ENCODE measurements at places on chromosomes 3 and 15.

GRCh38 chr3:140896997-140897396 lies 44.6 kb upstream of the SLC25A36 start:
- DNase-seq, result no peak

GRCh38 chr3:66399529-66400232 lies 101.1 kb downstream of the LRIG1 start:
- no peak for DNase-seq

DNA sequence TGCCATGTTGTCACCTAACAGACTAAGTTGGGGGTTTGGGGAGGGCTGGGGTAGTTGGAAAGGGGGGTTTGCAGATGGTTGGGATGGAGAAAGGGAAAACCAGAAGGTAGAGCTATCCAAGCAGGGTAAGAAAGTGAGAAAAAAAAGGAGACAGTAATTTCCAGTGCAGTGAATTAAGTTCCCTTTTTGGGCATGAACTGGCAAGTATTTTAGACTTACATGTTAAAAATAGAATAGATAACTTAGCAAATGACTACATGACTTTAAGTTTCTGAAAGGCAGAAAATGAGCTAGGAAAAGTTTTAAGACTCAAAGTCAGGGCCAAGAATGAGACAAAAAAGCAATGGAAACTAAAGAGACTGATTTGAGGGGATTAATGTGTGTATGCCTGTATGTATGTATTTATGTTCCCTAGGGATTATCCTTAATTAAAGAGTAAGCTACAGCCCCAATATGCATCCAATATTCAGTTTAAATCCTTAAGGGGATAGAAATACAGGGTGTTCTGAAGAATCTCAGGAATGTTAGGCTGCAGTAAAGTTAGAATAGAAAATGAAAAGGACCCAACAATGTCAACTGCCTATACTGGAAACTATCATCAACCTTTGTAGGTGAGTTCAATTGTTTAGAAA lies 285.2 kb upstream of the MME start:
- no peak for DNase-seq

DNA sequence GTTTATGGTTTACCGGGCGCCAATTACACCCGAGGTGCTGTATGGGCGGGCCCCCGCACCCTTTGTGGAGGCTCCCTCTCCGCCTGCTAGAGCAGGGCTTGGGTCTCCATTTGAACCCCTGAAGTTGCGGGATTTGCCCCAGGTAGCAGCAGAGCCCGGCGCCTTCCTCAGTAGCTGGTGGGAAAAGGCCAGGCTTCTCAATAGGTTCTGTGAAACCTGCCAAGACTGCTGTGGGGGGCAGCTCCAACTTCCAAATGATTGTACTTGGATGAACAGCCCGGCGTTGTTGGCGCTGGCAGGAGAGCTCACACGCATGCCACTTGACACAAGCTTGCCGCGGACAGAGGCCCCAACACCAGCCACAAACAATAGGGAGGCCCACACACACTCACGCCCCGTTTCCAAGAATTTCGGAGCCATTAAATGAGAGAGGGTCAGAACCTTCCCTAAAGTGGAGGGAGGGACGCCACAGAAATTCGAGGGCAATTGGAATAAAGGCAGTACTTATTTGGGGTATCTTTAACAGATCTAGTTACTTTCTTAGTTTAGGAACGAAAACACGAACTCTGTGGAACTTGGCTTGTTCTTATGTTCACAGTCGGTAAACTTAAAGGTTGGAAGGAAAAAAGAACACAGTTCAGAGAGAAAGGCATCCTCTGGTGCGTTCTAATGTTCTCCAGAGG lies 1.4 kb downstream of the EPHB3 start:
- DNase-seq, result no peak

- DNase-seq, result no peak
Observed at GRCh38 chr3:107117922-107118536, 259.2 kb upstream of the CCDC54 start.

DNA sequence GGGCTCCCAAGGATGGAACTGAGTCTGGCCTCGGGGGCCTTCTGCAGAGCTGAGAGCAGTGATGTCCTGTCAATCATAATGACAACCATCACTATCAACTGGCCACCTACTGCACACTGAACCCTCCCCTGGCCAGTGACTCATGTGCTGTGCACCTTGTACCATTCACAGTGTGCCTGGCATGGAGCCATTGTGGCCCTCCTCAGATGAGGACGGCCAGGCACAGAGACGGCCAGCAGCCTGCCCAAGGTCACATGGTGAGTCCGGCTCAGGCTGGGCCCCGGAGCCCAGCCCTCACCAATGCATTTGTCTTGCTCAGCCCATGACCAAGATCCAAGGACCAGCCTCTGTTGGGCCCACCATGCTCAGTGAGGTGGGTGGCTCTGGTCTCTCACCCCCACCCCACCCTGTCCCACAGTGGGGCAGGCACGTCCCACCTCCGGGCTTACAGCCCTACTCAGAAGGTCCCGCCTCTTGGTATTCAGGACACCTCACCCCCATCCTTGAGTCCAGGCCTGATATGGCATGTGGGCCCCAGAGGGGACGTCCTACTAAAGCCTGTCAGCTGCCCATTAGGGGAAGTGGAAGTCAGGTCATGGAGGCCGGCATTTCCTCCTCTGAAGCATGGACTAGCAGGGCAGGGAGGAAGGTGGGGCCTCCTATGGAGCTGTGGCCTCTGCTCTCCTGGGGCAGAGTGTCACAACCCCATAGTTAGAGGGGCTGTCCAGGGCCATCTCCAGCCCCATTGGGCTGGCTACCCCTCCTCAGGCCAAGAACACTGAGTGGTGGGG lies 35.9 kb upstream of the TMEM115 start:
- DNase-seq, result no peak

GRCh38 chr3:27554706-27555105 lies 70.5 kb upstream of the SLC4A7 start:
- no peak for DNase-seq

- peak; percentile 82 for DNase-seq
Observed at GRCh38 chr3:59450946-59451763, 401.3 kb upstream of the CFAP20DC start.

- no peak for DNase-seq
Observed at GRCh38 chr3:100556673-100557310, 52.6 kb upstream of the ADGRG7 start.

- DNase-seq, result no peak
Observed at GRCh38 chr15:93052090-93052879, 36.7 kb downstream of the RGMA start.

DNA sequence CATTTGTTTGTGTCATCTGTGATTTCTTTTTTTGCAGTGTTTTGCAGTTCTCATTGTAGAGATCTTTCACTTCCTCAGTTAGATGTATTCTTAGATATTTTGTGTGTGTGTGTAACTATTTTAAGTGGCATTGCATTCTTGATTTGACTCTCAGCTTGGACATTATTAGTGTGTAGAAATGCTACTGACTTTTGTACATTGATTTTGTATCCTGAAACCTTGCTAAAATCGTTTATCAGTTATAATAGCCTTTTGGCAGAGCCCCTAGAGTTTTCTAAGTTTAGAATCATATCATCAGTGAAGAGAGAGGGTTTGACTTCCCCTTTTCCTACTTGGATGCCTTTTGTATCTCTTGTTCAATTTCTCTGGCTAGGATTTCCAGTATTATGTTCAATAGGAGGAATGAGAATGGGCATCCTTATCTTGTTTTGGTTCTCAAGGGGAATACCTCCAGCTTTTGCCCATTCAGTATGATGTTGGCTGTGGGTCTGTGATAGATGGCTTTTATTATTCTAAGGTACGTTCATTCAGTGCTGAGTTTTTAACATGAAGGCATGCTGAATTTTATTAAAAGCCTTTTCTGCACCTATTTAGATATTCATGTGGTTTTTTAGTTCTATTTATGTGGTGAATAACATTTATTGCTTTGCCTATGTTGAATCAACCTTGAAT lies 211.7 kb downstream of the MBNL1 start:
- no peak for DNase-seq

- no peak for DNase-seq
Observed at GRCh38 chr15:33378866-33379480, 68.2 kb downstream of the RYR3 start.

- peak; percentile 70 for DNase-seq
Observed at GRCh38 chr3:141412087-141412935, 44.0 kb downstream of the ZBTB38 start.

- DNase-seq, result no peak
Observed at GRCh38 chr3:87236093-87236492, 9.0 kb downstream of the CHMP2B start.

DNA sequence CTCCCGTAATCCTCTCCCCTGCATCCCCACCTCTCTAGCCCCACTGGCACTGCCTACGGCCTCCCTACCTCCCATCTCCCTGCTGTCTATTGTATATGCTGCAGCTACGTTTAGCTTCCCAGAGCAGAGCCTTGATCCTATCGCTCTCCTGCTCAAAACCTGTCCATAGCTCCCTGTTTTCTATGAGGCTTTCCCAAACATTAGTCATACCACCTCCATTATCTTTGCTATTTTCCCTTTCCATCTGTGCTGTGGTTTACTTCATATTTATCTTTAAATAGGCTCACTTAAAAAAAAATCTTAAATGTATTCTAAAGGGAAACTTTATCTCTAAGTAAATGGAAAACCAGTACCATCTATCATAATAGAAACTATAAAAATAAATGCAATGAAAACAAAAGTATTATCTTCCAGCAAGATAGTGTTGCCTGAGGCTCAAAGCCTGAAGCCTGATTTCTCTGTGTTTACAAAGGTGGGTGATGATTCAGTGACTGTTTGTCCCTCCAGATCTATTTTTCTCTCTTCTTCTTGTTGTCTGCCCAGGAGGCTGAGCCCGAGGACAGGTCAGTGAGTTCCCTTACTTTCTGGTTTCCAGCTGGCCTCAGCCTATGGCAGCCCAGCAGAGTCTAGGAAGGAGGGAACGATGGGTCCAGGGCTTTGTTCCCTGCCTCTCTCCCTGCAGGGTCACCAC lies 397.1 kb upstream of the CFAP20DC start:
- DNase-seq, result no peak

GRCh38 chr3:167575000-167575600 lies 78.6 kb downstream of the WDR49 start:
- no peak for DNase-seq

GRCh38 chr3:102144063-102144462 lies 290.8 kb upstream of the ZPLD1 start:
- DNase-seq, result no peak

DNA sequence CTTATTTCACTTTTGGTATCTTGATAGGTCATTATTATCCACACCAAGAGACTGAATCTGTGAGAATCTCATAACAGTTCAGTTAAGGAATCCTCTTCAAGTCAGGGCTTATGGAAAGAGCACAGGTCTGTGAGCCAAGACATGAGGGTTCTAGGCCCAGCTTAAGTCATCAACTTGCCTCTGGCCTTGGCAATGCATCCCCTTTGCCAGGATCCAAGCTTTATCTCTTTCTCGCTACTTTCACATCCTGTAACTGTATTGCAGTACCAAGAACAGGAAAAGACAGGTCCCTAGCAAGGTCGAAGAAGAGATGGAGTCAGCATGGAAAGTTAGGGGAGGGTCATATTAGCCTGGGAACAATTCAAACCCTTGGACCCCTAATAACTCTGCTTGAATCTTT lies 13.5 kb upstream of the APOD start:
- no peak for DNase-seq

GRCh38 chr3:160921020-160921635 lies 165.1 kb downstream of the PPM1L start:
- no peak for DNase-seq

GRCh38 chr3:42229942-42230688 lies 35.9 kb downstream of the CCK start:
- DNase-seq, result no peak

DNA sequence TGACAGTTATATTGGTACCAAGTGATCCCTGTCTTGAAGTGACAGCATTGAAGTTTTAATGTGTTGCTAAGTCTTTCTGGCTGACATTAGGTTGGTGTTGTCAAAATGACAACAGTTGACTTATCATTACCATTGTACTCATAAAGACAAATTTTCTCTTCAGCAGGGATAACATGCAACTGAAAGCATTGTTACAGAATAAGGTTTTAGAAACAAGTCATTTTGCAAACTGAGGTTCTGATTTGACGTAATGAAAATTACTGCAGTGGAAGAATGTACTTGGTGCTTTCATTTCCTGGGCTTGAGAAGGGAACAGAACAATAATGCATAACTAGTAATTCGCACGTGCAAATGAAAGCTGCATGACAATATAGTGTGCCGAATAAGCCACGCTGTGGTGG lies 75.1 kb downstream of the MOBP start:
- DNase-seq, result no peak

DNA sequence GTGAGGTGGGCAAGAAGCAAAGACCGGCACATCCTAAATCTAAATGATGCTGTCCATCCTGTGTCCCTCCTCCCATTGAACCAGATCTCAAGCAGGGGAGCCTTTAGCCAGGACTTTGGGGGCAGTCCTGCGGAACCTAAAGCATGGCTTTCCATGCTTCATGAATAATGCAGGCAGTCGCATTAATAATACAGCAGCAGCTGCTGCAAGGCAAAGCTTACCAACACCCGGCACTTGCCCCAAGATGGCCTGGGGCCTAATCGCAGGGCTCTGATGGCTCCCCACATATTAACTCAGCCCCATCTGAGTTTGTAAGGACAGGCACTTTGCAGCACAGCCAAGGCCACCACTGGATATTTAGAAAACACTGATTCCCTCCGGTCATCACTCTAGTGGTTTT lies 114.4 kb downstream of the NTRK3 start:
- no peak for DNase-seq

DNA sequence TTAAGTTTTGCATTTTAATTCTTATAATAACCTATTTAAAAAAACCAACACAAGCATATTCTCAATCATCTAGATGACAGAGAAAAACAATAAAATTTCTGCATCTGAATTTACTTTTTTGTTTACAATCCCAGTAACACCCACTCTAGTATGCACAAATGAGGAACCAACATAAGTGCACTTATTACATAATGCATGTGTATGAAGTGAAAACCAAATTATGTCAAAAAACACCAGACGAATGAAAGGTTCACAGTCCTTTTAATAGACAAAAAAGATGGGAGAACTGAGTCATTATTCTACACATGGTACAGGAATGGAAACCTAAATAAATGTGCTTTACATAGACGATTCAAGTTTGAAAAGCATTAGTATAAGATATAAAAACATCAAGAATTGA lies 91.7 kb downstream of the NR1I2 start:
- DNase-seq, result no peak

All from activated naive CD4-positive, alpha-beta T cell treated with anti-CD3 and anti-CD28 coated beads, Interleukin-2, amount 10 ng/mL, durations not matched to agents 7 days and 5 days (primary cell).